Hepatic stellate cell (primary cell): ENCODE measurements at places on chromosomes 7 and 10.

DNA sequence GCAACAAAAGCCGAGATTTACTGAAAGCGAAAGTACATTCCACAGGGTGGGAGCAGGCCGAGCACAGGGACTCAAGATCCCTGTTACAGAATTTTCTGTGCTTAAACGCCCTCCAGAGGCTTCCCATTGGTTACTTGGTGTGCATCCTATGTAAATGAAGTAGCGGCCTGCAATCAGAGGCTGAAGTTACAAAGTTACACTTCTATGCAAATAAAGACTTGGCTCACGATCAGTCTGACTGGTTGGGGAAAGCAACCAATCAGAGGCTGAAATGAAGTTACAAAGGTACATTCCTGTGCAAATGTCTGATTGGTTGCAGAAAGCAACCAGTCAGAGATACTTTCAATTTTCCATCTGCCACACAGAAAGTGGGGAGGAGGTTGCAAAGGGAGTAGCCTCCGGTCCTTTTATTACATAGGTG, 4.1 kb downstream of the ACBD7 start:
- DNase-seq: peak; percentile 80

- DNase-seq: no peak
These were observed 28.4 kb downstream of the COA1 start for GRCh38 chr7:43700646-43701499.

DNA sequence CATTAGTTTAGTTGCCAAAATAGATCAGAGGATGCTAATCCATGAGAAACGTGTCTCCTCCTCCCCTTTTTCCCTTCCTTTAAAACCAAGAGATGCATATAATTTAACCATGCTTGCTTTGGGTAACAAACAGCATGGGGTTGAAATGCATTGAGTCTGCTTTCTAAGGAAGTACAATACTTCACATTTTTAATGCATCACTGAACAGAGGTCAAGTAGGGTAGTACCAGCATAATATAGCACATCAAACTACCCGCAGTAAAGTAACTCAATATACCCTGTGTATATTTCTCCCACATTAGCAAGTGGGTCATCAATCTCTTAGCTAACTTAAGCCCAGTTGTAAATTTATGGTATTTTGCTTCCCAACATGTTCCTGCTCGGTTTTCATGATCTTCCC, 239.3 kb upstream of the SEMA3C start:
- DNase-seq: no peak

DNA sequence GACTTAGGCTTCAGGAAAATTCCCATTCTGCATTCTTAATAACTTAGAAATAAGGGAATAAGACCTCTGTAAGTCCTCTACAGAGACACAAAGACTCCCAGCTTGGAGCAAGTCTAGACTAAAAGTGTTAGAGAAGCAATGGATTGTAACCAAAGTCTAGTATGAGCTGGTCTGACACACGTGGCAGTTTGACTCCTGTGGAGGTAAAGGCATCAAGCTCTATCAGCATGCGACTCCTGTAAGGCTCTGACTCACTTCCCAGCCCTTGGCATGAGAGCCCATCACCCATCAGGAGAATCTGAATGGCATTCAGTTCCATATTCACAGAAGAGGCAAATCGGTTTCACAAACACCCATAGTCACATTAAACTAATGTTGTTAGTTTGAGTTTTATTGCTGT, 4.4 kb upstream of the VSTM4 start:
- no peak for DNase-seq

GRCh38 chr10:18523025-18523424, 128.4 kb downstream of the NSUN6 start:
- DNase-seq: no peak

GRCh38 chr7:2048531-2048930, 184.2 kb downstream of the MAD1L1 start:
- DNase-seq: no peak

GRCh38 chr10:73999703-74000102, 1.8 kb downstream of the VCL start:
- DNase-seq: no peak

- no peak for DNase-seq
These were observed 33.6 kb upstream of the XRCC2 start for GRCh38 chr7:152709287-152710152.

DNA sequence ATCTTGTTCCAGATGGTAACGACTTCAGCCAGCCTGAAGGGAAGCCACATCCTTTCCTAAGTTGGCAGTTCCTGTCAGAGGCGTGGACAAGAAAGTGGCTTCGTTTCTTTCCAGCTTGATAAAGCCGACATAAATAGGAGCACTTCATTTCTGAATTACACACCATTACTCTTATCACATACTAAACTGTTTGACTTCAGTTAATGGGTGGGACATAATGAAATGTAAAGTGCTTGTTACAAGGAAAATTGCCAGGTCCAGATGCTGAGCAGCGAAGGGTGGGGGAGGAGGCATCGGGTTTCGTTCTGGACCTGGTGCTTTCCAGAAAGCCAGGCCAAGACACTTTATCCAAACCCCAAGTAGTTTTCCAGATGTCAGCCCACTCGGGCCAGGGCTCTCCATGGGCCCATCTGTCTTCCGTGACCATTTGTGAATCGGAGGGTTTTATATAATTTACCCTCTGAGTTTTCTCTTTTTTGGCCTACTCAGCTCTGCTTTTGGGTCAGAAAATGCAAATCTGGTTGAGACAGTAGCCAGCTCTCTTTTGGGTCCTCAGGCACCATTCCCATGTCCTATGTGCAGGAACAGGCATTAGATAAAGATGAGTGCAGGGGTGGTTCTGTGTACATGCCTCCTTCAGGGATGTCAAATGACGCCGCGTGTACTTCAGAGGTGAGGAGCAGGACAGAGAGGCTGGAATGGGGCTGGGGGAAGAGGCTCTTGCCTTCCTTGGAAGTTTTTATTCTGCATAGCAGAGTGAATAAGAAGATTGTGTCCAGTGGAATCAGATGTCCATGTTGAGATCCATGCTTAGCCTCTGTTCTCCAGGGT, 90.2 kb downstream of the TACC2 start:
- DNase-seq: no peak

- no peak for DNase-seq
These were observed 88.9 kb downstream of the KCNMA1 start for GRCh38 chr10:77548671-77549070.

GRCh38 chr10:116147147-116147905, 125.7 kb downstream of the GFRA1 start:
- DNase-seq: no peak

- peak; percentile 93 for DNase-seq
These were observed 944 bp downstream of the PCOLCE start for GRCh38 chr7:100602889-100603725.

GRCh38 chr10:4512671-4513240, 313.3 kb upstream of the AKR1E2 start:
- DNase-seq: peak; percentile 62

- no peak for DNase-seq
These were observed 195.6 kb downstream of the ELFN1 start for GRCh38 chr7:1865571-1866255.

- DNase-seq: no peak
These were observed 205.8 kb downstream of the EXOC4 start for GRCh38 chr7:133458688-133459087.
